Nucleus accumbens (tissue), 56 donors: ENCODE measurements at places on chromosomes 11 and 22.

DNA sequence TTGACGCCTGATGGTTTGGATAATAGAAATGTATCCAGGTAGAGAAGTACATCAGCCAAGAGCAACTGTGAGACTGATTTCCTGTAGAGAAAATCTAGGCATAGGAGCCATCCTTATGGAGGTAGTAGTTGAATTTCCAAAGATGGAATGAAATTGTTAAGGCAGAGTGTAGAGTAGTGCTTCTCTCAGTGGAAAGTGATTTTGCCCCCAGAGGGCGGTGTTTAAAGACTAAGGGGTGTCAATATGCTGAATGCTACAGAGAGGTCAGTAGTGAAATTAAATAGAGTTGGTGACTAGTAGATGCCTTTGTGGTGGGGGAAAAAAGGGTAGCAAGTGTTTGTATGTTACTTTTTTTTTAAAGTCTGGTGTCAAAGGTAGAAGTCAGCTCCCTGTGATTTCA is 54.5 kb downstream of the TRIM44 start:
- no peak for DNase-seq

DNA sequence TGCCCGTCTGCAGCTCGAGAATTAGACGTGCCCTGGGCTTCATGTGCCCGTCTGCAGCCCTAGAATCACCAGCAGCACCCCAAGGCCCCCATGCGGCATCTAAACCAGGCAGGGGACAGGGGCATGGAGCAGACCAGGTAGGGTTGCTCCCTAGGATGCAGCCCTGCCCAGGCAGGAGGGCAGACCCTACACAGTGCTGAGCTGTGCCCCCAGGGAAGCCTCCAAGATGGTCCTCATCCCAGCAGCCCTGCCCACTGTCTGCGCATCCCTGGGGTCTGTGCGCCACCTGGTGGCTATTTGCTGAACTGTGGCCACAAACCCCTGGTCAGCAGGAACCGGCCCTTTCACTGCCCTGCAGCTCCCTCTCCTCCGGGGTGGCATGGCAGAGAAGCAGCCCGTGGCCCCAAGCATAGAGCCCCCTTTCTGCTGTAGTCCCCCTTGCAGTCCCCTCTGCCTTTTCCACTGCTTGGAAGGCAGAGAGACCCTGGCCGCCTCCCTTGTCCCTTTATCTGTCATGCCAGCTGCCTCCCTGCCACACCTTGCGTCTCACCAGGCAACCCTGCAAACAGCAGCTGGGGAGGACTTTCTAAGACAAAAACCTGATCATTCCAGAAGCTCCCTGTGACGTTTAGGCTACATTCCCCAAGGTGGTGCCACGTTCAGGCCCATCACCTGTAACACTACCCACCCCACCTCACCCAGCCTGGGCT is 86.6 kb downstream of the KCNQ1 start:
- no peak for DNase-seq

- DNase-seq: no peak
Observed at GRCh38 chr11:12744826-12745502, 70.7 kb downstream of the TEAD1 start.

- DNase-seq: no peak
Observed at GRCh38 chr11:4639931-4640330, 2.7 kb downstream of the OR51D1 start.

DNA sequence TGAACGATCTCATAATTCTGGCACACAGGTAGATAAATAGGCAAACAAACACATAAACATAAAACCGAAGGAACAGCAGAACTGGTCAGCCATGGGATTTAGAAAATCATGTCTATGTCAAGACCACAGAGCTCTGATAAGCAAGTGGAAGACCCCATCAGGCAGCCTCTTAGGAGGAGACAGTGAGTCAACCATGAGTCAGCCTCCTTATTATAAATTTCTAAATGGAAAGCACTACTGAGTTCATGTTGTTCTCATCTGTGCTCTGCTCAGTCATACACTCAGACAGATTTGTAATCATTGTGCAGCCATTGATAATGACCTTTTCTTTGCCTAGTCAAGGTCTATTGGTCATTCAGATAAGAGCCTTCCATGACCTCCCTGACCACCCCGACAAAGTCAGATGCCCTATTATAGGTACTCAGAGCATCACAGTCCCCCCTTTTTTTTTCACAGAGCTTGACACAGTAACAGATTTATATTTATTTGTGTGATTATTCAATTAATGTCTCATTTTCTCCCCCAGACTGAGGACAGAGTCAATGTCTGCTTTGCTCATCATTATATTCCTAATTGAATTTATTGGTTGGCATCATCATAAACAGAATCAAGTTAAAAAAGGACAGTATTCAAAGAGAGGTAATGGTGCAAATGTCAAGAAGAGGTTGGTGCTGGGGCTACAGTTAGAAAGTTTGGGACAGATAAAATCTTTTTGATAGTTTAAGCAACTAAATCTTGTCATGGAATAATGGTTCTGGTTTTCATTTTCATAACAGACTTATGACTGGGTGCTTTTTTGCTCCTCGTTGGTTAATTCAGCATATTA is 579.7 kb upstream of the CCDC90B start:
- no peak for DNase-seq

DNA sequence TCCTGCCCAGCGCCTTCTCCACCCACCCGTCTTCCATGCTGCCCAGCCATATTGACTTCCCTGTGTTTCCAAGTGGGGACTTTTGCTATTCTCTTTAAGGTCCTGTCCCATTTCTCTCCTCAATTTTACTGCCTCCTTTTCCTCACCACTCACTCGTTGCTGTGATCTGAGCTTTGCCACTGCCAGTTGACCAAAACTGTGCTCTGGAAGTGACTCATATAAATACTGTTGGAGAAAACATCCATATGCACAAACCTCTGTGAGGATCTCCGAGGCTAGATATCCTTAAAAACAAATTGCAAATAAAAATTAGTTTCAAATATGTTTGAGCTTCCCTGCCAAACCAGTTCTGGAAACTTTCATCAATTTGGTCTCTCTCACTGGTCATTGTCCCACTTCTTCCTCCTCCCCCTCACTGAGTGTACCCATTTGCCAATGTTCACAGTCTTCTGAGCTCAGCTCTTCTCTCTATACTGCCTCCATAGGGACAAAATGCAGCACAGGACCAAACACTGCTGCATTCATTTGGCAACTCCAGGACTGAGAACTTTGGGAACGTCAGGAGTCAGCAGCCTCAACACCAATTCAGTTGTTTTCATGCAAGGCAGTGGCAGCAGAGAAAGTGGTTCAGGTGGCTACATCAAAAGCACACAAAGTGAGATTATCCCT is 34.0 kb upstream of the MMP13 start:
- no peak for DNase-seq

DNA sequence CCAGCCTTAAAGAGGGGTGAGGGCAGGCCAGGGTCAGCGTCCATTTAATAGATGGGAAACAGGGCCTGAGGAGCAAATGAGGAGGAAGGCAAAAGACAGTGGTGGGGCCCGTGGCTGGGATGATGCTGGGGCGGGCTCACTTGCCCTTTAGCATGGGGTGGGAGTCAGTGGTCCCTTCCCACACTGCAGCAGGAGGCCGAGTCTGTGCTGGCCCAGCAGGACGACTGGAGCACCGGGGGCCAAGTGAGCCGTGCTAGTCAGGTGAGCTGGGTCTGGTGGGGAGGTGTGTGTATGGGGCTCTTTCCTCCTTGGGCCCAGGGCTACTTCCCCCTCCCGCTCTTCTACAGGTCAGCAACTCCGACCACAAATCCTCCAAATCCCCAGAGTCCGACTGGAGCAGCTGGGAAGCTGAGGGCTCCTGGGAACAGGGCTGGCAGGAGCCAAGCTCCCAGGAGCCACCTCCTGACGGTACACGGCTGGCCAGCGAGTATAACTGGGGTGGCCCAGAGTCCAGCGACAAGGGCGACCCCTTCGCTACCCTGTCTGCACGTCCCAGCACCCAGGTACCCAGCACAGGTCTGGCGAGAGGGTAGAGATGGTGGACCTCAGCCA is 12.8 kb downstream of the SCYL1 start:
- no peak for DNase-seq

GRCh38 chr11:106152824-106153223 is 75.4 kb downstream of the AASDHPPT start:
- DNase-seq: no peak

- DNase-seq: no peak
Observed at GRCh38 chr22:36369004-36369921, 18.5 kb downstream of the MYH9 start.

DNA sequence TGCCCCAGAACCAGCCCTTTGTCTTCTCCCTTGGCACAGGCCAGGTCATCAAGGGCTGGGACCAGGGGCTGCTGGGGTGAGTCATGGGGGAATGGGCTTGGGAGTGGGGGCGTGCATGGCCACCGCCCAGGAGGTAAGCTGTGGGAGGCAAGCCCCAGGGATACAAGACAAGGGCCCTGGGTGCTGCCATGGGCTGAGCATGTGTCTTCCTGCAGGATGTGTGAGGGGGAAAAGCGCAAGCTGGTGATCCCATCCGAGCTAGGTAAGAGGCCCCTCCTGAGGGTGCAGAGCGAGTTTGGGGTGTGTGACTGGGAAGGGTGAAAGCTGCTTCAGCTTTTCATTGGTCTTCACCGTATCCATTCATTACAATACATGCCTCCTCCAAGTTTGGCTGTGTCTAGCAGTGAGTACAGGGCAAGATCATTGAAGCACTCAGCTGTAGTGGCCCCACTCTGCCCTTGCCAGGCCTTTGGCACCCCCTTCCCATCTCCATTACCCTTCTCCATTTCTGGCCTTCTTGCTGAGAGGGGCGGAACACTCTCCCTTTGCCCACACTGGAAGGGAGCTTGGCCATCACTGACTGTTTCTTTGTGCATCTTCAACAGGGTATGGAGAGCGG is 2.5 kb downstream of the FKBP2 start:
- DNase-seq: no peak

- DNase-seq: no peak
Observed at GRCh38 chr11:101880222-101880621, 34.6 kb upstream of the CEP126 start.

- DNase-seq: no peak
Observed at GRCh38 chr11:74022546-74022945, 13.7 kb upstream of the UCP3 start.

DNA sequence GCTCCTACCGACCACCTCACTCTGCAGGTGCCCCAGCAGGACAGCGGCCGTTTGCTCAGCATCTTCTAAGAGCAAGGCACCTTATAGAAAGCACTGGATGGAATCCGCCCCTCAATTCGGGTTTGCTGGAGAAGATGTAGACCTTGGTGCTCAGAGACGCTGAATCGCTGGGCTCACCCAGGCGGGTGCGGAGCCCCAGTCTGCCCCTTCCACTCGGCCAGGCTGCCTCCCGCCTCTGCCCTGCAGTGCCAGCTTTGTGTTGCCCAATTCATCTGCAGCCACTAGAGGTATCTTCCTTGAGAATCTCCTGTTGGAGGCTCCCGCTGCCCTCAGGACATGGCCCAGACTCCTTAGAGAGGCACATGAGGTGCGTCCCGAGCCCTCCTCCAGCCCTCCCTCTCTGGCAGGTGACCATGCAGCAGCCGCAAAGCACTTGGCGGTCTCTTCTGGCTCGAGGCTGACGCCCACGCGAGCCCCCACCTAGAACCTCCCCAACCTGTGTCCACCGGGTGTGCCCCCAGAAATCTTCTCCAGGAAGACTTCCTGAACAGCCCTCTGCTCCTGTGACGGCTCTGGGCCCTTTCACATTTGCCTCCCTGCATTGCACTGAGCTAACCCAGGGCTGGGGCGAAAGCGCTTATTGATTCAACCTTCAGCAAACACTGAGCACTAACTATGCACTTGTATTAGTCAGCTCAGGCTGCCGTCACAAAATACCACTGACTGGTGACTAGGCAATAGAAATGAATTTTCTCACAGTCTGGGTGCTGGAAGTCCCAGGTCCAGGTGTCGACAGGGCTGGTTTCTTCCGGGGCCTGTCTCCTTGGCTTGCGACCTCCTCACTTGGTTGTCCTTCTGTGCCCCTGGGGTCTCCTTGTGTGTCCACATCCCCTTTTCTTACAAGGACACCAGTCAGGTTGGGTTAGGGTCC is 117.5 kb downstream of the WNT7B start:
- no peak for DNase-seq

- DNase-seq: no peak
Observed at GRCh38 chr11:17401841-17402240, 13.4 kb upstream of the KCNJ11 start.

DNA sequence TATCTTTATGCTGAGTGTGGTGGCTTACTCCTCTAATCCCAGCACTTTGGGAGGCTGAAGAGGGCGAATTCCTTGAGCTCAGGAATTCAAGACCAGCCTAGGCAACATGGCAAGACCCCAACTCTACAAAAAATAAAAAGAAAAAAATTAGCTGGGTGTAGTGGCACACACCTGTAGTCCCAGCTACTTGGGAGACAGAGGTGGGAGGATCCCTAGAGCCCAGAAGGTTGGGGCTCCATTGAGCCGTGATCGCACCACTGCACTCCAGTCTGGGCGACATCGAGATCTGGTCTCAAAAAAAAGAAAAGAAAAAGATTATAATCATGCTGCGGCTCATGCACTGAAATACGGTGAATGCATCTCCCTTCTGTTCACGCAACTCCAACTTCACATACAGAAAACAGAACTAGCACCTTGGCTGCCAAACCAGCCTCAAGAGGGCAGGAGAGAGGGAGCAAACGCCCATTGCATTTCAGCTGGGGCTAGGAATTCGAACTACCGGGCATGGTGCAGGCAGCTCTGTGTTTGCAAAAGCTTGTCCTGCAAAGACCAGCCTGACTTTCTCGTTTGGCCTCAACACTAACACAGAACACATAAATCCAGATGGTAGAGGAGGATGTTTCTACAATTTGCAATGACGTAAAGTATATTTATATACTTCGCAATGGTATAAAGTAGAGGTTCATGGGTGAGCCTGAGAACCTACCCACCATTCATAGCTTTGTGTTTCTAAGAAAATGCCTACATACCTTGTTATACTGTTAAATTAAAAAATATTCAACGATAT is 6.3 kb upstream of the SYNGR1 start:
- DNase-seq: no peak

DNA sequence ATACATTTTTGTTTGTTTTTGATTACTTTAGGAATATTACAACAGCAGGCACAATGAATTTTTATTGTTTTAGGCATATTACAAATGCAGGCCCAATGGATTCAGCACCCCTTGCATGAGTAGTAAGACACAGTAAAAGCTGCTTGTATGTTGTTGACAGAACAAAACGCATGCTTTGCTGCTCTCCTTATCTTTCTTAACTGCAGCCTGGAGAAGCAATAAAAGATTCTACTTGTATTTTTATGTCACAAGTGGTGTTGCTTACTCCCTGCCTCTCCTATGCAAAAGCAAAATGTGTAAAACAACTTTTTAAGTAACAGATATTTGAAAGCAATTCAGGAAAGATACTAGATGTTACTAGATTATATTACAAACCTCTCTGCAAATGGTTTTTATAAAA is 73.9 kb downstream of the TRPC6 start:
- DNase-seq: no peak

DNA sequence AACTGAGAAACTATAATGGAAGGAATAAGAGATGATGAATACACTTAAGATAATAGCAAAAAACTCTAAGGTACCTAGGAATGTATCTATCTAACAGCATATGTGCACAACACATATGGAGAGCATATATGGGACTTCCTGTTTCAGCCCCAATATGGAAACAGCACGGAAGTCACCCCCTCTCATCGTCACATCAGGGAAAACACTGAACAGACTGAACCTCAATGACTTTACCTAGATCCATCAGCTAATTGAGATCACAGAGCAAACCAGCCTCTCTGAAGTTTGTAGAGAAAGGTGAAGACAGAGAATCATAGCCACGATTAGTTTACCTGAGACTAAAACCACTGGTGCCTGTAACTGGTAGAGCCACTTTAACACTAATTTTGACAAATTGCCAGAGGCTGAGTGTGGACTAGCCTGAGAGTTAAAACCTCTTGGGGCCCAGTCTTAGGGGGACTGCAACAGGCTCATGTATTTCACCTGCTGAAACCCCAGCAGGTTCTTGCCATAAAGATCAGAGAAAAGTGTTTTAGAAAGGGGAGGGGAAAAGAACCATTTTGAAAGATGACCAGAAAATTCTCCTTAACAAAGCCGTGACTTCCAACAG is 722.6 kb downstream of the TBC1D22A start:
- DNase-seq: no peak
